ENCODE measurements at places on chromosomes 16 and 17.

GRCh38 chr16:11354733-11355574 lies 9.7 kb downstream of the RMI2 start:
- no peak for DNase-seq

DNA sequence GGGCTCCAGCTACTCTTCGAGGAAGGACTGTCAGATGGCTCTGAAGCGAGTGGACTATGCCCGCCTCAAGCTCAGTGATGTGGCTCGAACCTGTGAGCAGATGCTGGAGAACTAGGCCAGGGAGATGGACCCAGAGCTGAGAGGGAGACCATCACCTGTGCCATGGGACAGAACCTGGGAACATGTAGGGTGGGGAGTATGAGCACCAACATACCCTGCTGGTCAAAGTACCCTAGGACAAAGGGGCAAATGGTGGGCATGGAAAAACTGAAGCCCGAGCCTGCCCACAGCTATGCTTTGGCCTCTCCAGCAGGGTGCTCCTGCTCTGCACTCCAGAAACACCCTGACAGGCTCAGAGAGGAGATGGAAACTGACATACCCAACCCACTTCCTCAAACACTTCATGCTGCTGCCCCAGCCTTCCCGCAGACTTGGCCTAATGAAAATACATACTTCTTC lies 1.9 kb downstream of the MED11 start:
- DNase-seq = no peak

GRCh38 chr16:78524066-78524595 lies 424.7 kb downstream of the WWOX start:
- no peak for DNase-seq

DNA sequence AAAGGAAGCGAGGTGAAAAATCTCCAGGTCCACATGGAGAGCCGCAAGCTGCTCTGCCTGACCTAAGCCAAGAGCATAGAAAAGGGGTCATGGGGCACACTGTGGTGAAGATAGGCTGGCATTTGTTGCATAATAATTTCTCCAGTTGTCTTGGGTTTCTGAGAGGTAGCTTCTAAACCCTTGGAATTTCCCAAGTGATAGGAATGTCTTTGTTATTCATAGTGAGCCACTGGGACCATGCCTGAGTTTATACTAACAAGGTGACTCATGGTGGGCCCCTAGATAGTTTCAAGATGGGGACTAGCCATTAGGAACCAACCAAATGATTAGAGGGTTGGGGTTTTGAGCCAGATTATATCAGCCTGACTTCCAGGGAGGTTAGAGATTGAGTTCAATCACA lies 25.6 kb downstream of the SOST start:
- peak; percentile 93 for DNase-seq

DNA sequence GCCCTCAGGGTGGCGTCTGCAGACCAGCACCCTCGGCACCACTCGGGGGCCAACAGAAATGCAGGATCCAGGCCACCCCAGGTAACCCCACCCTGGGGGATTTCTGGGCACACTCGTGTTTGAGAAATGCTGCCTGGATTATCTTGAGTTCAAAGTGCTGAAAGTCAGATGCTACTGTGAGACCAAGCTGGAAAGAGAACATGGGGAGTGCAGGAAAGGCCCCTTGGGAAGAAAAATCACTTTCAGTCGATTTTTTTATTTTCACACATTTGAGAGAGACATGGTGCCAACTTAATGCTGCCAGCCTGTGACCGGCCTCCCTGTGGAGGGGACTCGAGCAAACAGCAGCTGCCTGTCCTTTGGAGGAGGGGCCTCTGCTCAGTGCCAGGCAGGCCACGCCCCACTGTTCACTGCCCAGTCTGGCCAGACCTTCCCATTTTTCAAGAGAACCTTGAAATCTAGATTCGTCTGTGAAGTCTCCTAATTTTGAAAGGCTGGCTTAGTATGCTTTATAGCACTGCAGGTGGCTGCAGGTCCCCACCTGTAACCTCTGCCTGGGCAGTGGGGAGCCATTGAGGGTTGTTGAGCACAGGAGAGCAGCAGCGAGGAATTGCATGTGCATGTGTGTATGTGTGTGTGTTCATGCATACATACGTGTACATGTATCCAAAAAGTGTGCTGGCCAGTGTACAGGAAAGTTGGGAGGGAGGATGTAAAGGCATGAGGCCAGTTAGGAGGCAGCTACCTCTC lies 70.7 kb upstream of the PLCG2 start:
- no peak for DNase-seq

- no peak for DNase-seq
These were observed 327.6 kb downstream of the CDH13 start for GRCh38 chr16:82954224-82954929.

GRCh38 chr16:51989637-51990230 lies 557.2 kb downstream of the TOX3 start:
- DNase-seq = no peak

DNA sequence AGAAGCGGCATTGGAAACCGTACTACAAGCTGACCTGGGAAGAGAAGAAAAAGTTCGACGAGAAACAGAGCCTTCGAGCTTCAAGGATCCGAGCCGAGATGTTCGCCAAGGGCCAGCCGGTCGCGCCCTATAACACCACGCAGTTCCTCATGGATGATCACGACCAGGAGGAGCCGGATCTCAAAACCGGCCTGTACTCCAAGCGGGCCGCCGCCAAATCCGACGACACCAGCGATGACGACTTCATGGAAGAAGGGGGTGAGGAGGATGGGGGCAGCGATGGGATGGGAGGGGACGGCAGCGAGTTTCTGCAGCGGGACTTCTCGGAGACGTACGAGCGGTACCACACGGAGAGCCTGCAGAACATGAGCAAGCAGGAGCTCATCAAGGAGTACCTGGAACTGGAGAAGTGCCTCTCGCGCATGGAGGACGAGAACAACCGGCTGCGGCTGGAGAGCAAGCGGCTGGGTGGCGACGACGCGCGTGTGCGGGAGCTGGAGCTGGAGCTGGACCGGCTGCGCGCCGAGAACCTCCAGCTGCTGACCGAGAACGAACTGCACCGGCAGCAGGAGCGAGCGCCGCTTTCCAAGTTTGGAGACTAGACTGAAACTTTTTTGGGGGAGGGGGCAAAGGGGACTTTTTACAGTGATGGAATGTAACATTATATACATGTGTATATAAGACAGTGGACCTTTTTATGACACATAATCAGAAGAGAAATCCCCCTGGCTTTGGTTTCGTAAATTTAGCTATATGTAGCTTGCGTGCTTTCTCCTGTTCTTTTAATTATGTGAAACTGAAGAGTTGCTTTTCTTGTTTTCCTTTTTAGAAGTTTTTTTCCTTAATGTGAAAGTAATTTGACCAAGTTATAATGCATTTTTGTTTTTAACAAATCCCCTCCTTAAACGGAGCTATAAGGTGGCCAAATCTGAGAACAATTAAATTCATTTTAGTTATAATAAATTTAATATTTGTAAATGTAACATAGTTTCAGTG lies 1.7 kb downstream of the HEXIM1 start:
- DNase-seq = peak; percentile 38

- DNase-seq = no peak
These were observed 48.6 kb downstream of the CDH1 start for GRCh38 chr16:68785715-68786114.

DNA sequence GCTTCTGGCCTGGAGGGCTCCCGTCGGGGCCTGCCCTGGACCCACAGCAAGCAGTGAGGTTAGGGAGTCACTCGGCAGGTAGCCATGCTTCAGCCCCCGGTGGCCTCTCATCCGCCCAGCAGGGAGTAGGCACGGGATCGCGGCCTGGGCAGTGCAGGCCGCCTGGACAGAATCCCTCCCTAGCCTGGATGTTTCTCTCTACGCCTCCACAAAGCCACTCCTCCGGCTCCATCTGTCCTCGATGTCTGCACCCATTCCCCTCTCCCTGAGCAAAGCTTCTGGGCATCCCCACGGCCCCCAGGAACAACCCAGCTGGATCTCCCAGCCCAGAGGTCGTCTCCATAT lies 145.2 kb downstream of the RBFOX3 start:
- no peak for DNase-seq

GRCh38 chr17:75087182-75087557 lies 584 bp upstream of the SLC16A5 start:
- DNase-seq = no peak

GRCh38 chr17:48549914-48550501 lies 5.1 kb upstream of the HOXB2 start:
- DNase-seq = no peak

- no peak for DNase-seq
These were observed 922.8 kb upstream of the EEF2KMT start for GRCh38 chr16:6020162-6020985.

DNA sequence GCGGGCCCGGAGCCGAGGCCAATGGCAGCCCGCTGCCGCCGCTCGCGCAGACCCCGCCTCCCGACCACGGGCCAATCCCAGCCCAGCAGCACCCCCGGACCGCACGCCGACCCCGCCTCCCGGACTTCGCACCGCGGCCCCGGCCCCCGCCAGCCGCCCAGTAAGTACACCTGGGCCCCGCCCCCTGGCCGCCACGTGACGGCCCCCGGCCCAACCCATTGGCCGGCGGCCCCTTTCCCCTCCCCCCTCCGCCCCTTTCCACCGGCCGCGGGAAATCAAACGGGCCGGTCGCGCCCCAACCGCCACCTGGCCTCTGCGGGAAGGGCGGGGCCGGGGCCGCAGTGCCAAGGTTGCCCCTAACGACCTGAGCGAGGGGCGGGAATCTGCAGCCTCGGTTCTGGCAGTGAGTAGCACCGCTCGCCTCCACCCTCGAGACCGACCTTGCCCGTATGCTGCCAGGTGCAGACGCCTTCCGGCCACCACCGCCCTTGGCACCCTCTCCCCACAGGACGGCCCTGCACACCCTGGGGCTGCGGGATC lies at the start of gene YBX2:
Gene YBX2 (minus strand): TSS at position 26 of the 540 bp plus-strand sequence. CDS start 139 bp downstream, outside the sequence.
- no peak for DNase-seq

All from RCC 7860 (cell line).